ENCODE measurements at places on chromosomes 11 and 22. TPM values are rescaled to one million over a fixed set of nuclear protein-coding genes. Genes with fewer than 3 reads are reported as not detected.

- DNase-seq: no peak
These were observed 5.0 kb upstream of the APOL1 start for GRCh38 chr22:36247955-36248354.

DNA sequence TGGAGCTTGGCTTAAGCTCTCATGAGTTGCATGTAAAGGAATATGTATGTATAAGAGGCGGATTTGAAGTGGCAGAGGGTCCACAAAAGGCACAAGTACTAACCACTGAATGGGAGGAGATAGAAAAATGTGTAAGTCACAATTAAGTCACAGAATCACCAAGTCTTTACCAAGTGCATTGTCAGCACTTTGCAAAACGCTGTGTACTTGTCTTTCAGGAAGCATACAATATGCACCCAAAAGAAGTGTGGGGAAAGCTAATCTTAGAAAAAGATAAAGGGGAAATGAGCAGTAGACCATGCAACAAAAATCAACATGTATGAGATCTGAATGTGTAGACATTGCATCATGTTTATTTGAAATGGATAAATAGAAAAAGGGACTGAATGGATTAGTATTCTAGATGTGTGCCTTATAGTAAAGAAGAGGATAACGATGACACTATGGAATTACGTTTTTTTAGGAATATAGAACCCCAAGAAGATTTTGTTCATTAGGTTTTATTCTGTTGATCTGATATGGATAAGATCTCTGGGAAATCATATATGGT, 4.5 kb downstream of the CNTF start:
- no peak for DNase-seq

DNA sequence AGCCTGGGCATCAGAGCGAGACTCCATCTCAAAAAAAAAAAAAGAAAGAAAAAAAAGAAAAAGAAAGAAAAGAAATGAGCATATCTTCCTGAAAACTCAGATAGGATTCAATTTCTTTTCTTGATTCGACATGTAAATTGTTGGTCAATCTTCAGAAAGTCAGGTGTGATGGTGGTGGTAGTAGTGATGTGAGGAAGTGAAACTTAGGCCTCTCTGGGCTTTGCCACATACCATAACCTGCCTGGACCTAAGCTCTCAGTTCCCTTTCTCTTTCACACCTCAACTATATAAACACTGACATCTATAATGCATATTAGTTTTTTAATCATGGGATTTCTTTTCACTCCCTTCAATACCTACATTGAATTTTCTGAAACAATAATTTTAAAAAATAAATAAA, 98.0 kb upstream of the TBCEL start:
- DNase-seq: no peak

- DNase-seq: no peak
These were observed 82.6 kb upstream of the PDGFD start for GRCh38 chr11:104246590-104246989.

DNA sequence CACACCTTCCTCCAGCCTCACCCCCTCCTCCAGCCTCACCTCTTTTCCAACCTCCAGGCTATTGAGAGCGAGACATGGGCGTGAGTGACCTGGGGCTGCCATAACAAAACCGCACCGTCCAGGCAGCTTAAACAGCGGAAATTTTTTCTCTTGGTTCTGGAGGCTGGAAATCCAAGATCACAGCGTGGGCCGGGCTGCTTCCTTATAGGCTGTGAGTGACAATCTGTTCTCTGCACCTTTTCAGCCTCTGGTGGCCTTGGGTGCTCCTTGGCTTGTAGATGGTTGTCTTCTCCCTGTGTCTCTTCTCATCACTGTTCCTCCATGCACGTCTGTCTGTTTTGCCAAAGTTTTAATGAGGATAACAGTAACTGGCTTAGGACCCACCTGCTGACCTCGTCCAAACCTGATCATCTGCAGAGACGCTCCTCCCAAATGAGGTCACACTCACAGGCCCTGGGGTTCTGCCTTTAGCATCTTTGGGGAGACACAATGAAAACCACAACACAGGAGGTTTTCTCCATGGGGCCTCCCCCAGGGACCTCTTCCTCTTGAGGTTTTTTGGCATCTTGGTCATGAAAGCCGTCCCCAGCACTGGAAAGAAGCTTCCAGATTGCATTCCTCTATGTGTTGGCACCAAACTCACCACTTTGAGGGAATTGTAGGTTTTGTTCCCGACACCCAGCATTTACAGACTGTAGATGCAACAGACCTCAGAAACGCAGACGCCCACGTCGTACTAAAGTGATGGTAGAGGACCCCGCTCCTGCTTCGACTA, 878.1 kb downstream of the BRD1 start:
- DNase-seq: no peak

DNA sequence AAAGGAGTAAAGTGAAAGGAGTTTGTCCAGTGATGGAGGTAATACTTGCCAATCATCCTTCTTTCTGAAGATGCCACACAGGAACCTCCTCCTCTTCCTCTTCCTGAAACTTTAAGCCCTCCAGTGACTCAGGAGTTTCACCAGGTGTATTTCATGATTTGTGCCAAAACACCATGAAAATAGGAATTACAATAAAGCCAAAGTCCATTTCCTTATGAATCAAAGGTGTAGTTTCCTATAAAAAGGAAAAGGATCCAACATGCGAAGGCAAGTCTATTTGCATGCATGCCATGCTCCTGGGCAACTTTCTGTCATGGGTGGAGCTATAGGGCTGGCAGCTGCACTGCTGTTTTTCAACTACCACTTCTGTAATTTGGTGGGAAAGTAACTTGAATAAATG, 9.8 kb upstream of the POU2AF1 start:
- no peak for DNase-seq

GRCh38 chr11:113906038-113906437, 1.4 kb downstream of the HTR3B start:
- no peak for DNase-seq

GRCh38 chr11:62774407-62774806, 3.2 kb downstream of the TAF6L start:
- DNase-seq: no peak

- DNase-seq: no peak
These were observed 10.1 kb upstream of the PIM3 start for GRCh38 chr22:49950396-49950994.

The ADAMTS15 gene
- 7.7 TPM for total RNA-seq

The TH gene
- 0.68 TPM for total RNA-seq

The OR6X1 gene
- total RNA-seq: not detected

Data from neural crest cell (in vitro differentiated cells).